ENCODE measurements at places on chromosomes 11 and 22. TPM values are rescaled to one million over a fixed set of nuclear protein-coding genes. Genes with fewer than 3 reads are reported as not detected.

OR4C15 gene
- total RNA-seq = not detected

PICK1 gene
- 18.8 TPM for total RNA-seq

ESAM gene
- total RNA-seq = 37.4 TPM

- peaks cover 10% of the 10 kb centered on the region for H3K4me1 ChIP-seq
- no peaks in the 10 kb centered on the region for H3K27me3 ChIP-seq
- no peaks in the 10 kb centered on the region for H3K36me3 ChIP-seq
- H3K4me3 ChIP-seq = peak overlapping the region; percentile 72
Observed at GRCh38 chr11:64810891-64811272, 531 bp upstream of the MEN1 start.

GRCh38 chr11:110081462-110082376 lies 11.5 kb upstream of the ZC3H12C start:
- no peak for DNase-seq
- no peak overlapping the region for H3K27ac ChIP-seq
- H3K36me3 ChIP-seq = no peaks in the 10 kb centered on the region

- H3K4me1 ChIP-seq = no peaks in the 10 kb centered on the region
- H3K27me3 ChIP-seq = no peaks in the 10 kb centered on the region
- no peak overlapping the region for H3K27ac ChIP-seq
- H3K36me3 ChIP-seq = peaks cover 97% of the 10 kb centered on the region
Observed at GRCh38 chr11:2975594-2975993, 16.5 kb downstream of the NAP1L4 start.

GRCh38 chr11:60984636-60985035 lies 13.2 kb downstream of the CD6 start:
- no peak overlapping the region for H3K4me3 ChIP-seq
- no peaks in the 10 kb centered on the region for H3K27me3 ChIP-seq
- no peaks in the 10 kb centered on the region for H3K36me3 ChIP-seq
- no peaks in the 10 kb centered on the region for H3K4me1 ChIP-seq

GRCh38 chr11:57444362-57445121 lies 15.8 kb upstream of the RTN4RL2 start:
- H3K27me3 ChIP-seq = no peaks in the 10 kb centered on the region
- DNase-seq = no peak
- no peaks in the 10 kb centered on the region for H3K36me3 ChIP-seq
- no peak overlapping the region for H3K27ac ChIP-seq
- no peaks in the 10 kb centered on the region for H3K4me1 ChIP-seq

- no peaks in the 10 kb centered on the region for H3K4me1 ChIP-seq
- H3K4me3 ChIP-seq = no peak overlapping the region
- H3K36me3 ChIP-seq = no peaks in the 10 kb centered on the region
- no peak for DNase-seq
- no peaks in the 10 kb centered on the region for H3K27me3 ChIP-seq
Observed at GRCh38 chr11:29809121-29809520, 207.7 kb downstream of the KCNA4 start.
